ENCODE measurements at places on chromosomes 3 and 15. TPM values are rescaled to one million over a fixed set of nuclear protein-coding genes. Genes with fewer than 3 reads are reported as not detected.

The TMIE gene
- 1.2 TPM for total RNA-seq

The FANCD2OS gene
- total RNA-seq = not detected

The NTRK3 gene
- total RNA-seq = not detected

The SACM1L gene
- 57.6 TPM for total RNA-seq

The ATP13A4 gene
- total RNA-seq = 1.6 TPM

The SLC22A14 gene
- total RNA-seq = not detected

The ADAMTS9 gene
- total RNA-seq = not detected

The CYP1A2 gene
- total RNA-seq = not detected

The USP8 gene
- total RNA-seq = 54.2 TPM

DNA sequence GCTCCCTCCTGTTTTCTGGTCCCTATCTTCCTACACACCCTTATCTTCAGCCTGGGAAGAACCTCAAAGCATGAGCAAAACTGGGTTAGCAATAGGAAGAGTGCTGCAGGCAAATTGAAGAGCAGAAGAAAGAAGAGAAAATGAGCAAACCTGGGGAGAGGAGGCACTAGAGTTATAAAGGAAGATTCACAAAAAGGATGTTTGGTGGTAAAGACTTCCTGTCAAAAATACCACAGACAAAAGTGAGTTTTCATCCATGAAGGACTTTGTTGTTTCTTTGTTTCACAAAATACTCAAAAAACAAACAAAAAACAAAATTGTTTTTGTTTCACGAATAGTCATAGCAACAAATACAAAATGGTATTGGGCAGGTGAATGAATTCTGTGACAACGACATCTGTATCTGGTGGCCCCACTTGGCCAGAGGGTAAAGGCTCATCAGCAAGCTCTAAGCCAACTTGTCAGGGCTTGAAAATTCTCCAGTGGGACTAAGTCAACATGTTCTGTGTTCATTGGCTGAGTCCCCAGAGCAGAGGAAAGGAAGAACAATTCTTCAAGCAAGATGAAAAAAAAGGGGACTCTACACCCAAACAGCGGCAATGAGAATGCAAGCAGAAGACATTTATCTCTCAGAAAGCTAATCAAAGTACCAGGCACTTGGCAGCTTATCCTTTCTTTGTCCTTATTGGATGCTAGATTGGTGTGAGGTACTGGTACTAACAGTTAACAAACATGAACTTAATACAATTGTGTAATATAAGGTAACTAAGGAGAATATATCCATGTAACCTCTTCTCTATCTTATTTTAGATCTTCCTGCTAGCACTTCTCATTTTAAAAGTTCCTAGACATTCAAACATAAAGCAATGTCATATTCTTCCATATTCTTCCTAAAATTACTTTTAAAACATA, 9.7 kb downstream of the ATP8B4 start:
- peaks cover 65% of the 10 kb centered on the region for H3K4me1 ChIP-seq
- no peaks in the 10 kb centered on the region for H3K27me3 ChIP-seq
- H3K36me3 ChIP-seq = peaks cover 13% of the 10 kb centered on the region
- H3K4me3 ChIP-seq = peak overlapping the region; percentile 61

DNA sequence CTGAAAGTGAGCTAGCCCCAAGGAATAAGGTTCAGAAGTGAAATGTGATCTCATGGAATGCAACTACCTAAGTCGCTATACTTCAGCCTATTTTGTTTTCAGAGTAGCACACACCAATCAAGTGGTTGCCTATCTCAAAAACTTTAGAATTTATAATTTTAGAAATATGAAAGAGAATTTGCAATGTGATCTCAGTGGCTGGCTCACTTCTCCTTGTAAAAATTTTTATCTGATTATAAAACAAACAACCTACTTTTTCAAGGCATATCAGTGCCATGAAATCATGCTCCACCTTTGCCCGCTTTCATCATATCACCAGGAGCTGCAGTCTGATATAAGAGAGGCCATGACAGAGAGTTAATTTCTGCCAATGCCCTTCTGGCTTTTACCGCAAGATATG, 47.3 kb downstream of the CLDN11 start:
- DNase-seq = no peak
- H3K27me3 ChIP-seq = peaks cover 18% of the 10 kb centered on the region
- no peaks in the 10 kb centered on the region for H3K4me1 ChIP-seq
- H3K4me3 ChIP-seq = no peak overlapping the region
- H3K27ac ChIP-seq = no peak overlapping the region

DNA sequence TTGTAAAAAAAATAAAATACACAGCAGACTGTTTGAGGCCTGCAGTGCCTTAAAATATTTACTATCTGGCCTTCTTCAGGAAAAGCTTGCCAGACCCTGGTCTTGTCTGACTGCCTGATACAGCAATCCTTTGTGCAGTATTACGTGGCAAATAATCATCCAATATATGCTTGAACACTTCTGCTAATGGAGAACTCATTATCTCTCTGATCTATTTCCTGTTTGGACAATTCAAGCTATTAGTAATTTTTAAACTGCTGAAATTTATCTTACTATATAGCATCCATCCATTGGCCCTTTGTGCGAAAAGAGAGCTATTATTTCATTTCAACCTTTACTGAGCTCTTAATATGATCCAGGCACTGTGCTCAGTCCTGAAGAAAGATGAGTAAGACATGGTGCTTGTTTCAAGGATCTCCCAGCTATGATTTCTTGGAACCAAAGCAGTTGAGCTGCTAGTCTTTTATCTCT, 15.9 kb downstream of the ATG7 start:
- DNase-seq = no peak
- peaks cover 34% of the 10 kb centered on the region for H3K36me3 ChIP-seq
- no peaks in the 10 kb centered on the region for H3K27me3 ChIP-seq
- no peak overlapping the region for H3K4me3 ChIP-seq
- H3K4me1 ChIP-seq = peaks cover 51% of the 10 kb centered on the region
- H3K27ac ChIP-seq = peak overlapping the region; percentile 31

DNA sequence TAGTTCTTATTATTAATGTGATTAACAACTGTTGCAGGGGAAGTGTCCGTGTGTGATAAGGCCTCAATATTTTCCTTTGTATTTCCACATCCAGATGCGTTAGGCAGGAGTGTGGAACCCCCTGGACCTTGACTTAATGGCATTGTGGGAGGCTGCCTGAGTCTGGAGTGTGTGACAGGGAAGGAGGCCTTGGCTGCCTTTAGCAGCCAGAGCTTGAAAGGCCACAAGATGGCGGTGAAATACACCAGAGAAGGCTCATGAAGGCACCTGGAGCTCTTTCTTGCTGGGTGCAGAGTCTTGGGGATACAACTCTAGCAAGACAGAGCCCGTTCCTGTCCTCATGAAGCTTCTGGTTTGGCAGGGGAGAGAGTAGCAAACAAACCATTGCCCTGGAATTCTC, 36.9 kb downstream of the POLR2M start:
- H3K27ac ChIP-seq = no peak overlapping the region
- H3K4me3 ChIP-seq = no peak overlapping the region
- peaks cover 3% of the 10 kb centered on the region for H3K27me3 ChIP-seq

DNA sequence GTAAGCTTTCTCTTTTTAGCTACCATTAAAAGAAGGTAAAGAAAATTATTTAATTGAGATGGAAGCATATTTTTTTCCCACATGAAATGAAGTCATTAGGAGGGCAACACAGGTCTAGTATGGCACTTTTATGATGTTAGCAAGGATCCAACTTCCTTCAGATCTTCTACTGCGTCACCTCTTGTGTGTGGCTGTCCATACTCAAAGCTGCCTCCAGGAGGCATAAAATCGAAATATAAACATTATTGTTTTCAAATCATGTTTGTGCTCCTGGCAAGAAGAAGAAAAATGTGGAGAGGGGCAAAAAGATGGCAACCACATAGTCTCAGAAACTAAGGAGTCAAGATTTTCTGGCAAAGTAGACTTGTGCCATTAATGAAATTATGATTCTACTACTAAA, 791.7 kb upstream of the EPHA6 start:
- no peaks in the 10 kb centered on the region for H3K4me1 ChIP-seq
- H3K36me3 ChIP-seq = no peaks in the 10 kb centered on the region
- H3K4me3 ChIP-seq = no peak overlapping the region
- no peak overlapping the region for H3K27ac ChIP-seq
- no peak for DNase-seq
- no peaks in the 10 kb centered on the region for H3K27me3 ChIP-seq

GRCh38 chr3:15585111-15585845, 16.1 kb downstream of the HACL1 start:
- H3K27me3 ChIP-seq = no peaks in the 10 kb centered on the region
- H3K36me3 ChIP-seq = peaks cover 27% of the 10 kb centered on the region
- no peak overlapping the region for H3K4me3 ChIP-seq
- DNase-seq = no peak
- H3K4me1 ChIP-seq = no peaks in the 10 kb centered on the region

GRCh38 chr3:77935418-77935817, 895.5 kb downstream of the ROBO2 start:
- no peaks in the 10 kb centered on the region for H3K27me3 ChIP-seq
- H3K27ac ChIP-seq = no peak overlapping the region
- H3K4me3 ChIP-seq = no peak overlapping the region

GRCh38 chr15:80587816-80588456, 107.2 kb upstream of the ABHD17C start:
- DNase-seq = no peak
- no peaks in the 10 kb centered on the region for H3K4me1 ChIP-seq

DNA sequence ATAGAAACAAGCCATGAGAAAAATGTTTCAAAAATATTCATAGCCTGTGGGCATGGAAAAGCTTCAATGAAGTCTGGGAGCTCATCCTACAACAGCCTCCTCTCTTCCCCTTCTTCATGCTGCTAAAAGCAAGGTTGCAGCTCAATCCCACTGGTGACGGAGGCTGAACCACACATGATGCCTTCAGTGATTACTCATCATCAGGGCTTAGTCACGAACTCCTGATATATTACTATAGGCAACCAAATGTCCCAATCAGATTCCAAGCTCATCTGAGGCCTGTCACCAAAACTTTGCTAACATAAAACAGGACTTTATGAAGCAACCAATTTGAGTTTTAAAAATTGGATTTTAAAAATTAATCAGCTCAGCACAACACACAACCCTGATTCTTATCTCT, 24.0 kb upstream of the SLC24A5 start:
- peaks cover 5% of the 10 kb centered on the region for H3K27me3 ChIP-seq
- no peak for DNase-seq
- H3K36me3 ChIP-seq = no peaks in the 10 kb centered on the region

- H3K4me3 ChIP-seq = no peak overlapping the region
- no peaks in the 10 kb centered on the region for H3K27me3 ChIP-seq
- no peak for DNase-seq
- no peak overlapping the region for H3K27ac ChIP-seq
- H3K4me1 ChIP-seq = no peaks in the 10 kb centered on the region
- no peaks in the 10 kb centered on the region for H3K36me3 ChIP-seq
These were observed 81.4 kb downstream of the C3orf38 start for GRCh38 chr3:88231207-88231606.

- H3K4me1 ChIP-seq = no peaks in the 10 kb centered on the region
- peaks cover 45% of the 10 kb centered on the region for H3K27me3 ChIP-seq
- H3K36me3 ChIP-seq = peaks cover 2% of the 10 kb centered on the region
- H3K27ac ChIP-seq = no peak overlapping the region
- no peak overlapping the region for H3K4me3 ChIP-seq
- peak; percentile 67 for DNase-seq
These were observed 1.3 kb downstream of the SLC7A14 start for GRCh38 chr3:170584585-170585007.

DNA sequence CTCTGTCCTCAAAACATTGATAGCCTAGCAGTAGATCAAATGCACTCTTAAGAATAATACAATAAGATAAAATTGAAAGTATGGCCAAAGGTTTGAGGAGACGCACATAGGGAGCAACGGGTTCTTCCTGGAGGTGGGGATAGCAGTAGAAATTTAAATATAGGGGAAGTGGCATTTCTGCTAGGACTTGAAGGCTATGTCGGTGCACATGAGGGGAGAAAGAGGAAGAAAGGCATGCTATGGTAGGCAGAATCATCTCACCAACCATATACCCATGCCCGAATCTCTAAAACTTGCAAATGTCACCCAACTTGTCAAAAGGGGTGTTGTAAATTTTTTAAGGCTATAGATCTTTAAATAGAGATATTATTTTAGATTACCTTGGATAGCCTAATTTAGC, 735.1 kb upstream of the LMCD1 start:
- H3K36me3 ChIP-seq = no peaks in the 10 kb centered on the region
- no peak overlapping the region for H3K27ac ChIP-seq
- H3K27me3 ChIP-seq = no peaks in the 10 kb centered on the region
- H3K4me1 ChIP-seq = no peaks in the 10 kb centered on the region

GRCh38 chr3:109851854-109852253, 514.5 kb upstream of the DPPA4 start:
- H3K4me1 ChIP-seq = peaks cover 16% of the 10 kb centered on the region
- DNase-seq = no peak
- H3K4me3 ChIP-seq = no peak overlapping the region
- H3K27ac ChIP-seq = no peak overlapping the region
- H3K27me3 ChIP-seq = no peaks in the 10 kb centered on the region

GRCh38 chr15:68818769-68819494, 1.8 kb downstream of the ANP32A start:
- peaks cover 22% of the 10 kb centered on the region for H3K36me3 ChIP-seq
- H3K4me3 ChIP-seq = peak overlapping the region; percentile 90
- peaks cover 45% of the 10 kb centered on the region for H3K4me1 ChIP-seq

DNA sequence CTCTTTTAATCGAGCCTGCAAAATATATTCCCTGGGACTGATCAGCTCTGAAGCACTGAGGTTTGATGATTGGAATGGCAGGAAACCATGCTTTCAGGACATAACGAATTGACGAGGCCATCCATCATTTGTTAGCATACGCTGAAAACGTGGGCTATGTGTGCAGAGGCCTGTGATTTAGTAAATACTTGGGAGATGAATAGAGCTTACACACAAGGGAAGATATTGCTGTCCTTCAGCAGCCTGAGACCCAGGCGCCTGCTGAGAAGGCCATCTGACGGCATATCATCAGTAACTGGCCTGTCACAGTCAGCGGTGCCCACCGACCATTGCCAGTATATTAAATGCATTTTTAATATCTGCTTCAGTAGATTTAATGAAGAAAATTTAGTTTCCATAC, 16.2 kb downstream of the CDIN1 start:
- H3K36me3 ChIP-seq = peaks cover 3% of the 10 kb centered on the region
- H3K4me3 ChIP-seq = no peak overlapping the region
- no peaks in the 10 kb centered on the region for H3K27me3 ChIP-seq
- DNase-seq = no peak
- H3K27ac ChIP-seq = no peak overlapping the region
- H3K4me1 ChIP-seq = peaks cover 15% of the 10 kb centered on the region

- no peak for DNase-seq
- H3K36me3 ChIP-seq = peaks cover 2% of the 10 kb centered on the region
- H3K4me3 ChIP-seq = no peak overlapping the region
- H3K27ac ChIP-seq = no peak overlapping the region
- peaks cover 21% of the 10 kb centered on the region for H3K27me3 ChIP-seq
These were observed 23.1 kb downstream of the PLSCR5 start for GRCh38 chr3:146581951-146582467.

Measured in activated CD4-positive, alpha-beta T cell treated with anti-CD3 and anti-CD28 coated beads, Interleukin-2, amount 10 ng/mL, durations not matched to agents 7 days and 5 days (primary cell).